ENCODE measurements at places on chromosomes 4 and X.

- no peak for DNase-seq
Measured at GRCh38 chrX:150767045-150767395, 73.8 kb downstream of the MTMR1 start.

DNA sequence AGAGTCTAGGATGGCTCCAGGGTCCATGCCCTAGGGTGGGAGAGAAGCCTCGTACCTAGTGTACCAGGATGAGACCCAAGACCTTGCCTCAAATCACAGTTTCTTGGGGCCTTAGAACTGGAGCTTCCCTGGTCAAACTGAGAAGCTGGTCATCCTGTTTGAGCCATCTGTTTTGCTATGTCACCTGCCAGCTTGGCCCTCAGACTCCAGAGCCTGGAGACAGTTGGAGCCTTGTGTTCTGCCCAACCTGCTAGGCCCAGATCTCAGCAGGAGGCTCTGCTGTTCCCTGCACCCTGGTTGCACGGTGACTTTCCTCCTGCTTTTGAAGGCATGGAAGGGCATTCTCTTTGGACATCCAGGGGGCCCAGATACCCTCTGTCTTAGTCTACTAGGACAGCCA is 206.3 kb upstream of the ATP6AP2 start:
- DNase-seq = no peak

- no peak for DNase-seq
Measured at GRCh38 chr4:68272380-68272779, 26.9 kb upstream of the TMPRSS11B start.

DNA sequence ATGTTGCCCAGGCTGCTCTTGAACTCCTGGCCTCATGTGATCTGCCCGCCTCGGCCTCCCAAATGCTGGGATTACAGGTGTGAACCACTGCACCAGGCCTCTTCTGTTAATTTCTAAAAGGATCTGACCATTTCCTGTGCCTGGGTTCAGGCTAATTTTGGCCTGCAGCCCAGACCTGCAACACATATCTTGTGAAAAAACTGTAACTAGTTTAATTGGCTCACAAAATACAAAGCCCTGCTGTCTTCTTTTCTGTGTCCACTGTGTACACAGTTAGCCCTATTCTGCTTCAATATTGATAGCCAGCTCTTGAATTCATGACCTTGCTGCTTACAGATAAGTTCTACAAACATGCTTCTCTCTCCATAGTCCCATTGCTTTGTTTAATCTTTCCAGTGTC is 753.5 kb downstream of the PDHA2 start:
- no peak for DNase-seq

DNA sequence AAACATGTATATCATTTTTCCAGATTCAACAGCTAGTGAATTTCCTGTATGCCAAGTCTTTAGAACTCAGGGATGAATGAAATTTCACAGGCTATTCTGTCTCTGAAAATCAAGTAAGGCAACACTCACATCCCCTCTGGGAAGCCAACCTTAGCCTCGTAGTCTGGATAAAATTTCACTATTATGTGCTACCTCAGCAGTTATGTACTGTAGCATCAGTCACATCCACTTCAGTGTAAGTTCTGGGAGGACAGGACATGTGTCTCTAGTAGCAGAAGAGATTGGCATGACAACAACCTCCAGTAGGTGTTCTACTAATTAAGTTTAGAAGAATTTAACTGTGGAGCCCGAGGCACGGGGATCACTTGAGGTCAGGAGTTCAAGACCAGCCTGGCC is 42.4 kb upstream of the HS3ST1 start:
- no peak for DNase-seq

GRCh38 chrX:3271183-3271833 is 75.1 kb downstream of the MXRA5 start:
- no peak for DNase-seq

GRCh38 chr4:78532046-78532445 is 19.5 kb upstream of the ANXA3 start:
- no peak for DNase-seq

DNA sequence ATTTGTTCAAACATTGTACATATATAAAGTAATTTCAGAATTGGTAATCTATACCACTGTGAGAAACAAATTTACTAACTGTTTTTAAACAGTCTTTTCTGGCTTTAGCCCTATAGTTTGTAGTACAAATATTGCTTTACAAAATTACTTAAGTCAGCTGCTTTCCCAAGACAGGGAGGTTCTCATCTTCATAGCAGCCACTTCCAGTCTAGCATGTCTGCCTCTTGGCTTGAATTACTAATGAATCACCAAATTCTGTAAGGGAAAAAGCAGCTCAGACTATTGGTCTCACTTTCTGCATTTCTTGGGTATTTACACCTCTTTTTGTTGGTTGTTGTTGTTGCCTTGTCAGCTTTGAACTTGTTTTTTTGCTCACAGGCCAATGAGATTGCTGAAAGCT is 187.2 kb downstream of the NPFFR2 start:
- DNase-seq = no peak

- DNase-seq = no peak
Measured at GRCh38 chr4:172308078-172308477, 494.9 kb downstream of the GALNTL6 start.

DNA sequence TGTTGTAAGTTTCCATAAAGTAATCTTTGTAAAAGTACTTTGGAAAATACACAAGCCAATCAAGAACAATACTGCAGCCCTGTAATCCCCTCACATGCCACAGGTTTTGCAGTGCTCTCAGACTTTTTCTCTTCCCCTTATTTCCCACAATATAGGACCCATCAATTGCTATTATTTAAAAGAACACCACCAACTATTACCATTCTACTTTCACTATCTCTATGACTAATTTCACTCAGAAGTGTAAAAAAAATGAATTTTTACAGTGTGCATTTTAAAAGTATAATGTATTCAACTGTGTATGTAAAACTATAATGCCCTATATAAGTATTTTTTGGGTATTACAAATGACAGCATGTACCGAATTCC is 1.7 kb downstream of the ATP8A1 start:
- no peak for DNase-seq

DNA sequence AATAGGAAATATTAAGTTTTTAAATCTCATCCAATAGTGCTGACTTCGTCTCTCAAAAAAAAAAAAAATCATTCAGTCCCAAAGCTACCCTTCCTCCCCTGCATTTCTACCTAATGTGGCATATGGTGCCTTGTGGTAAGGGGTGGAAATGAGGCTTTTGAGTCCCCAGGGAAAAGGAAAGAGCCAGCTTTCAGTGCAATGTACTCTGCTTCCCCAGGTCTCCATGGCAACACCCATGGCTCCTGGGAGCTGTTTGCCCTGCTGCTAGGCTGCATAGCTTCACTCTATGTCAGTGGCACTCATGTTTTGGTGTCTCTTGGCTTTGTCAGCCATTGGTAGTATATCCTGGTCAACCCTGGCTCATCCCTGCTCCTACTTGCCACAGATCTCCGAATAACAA is 175.9 kb downstream of the SLC39A8 start:
- no peak for DNase-seq

- DNase-seq = no peak
Measured at GRCh38 chr4:13261486-13262257, 222.5 kb downstream of the RAB28 start.

DNA sequence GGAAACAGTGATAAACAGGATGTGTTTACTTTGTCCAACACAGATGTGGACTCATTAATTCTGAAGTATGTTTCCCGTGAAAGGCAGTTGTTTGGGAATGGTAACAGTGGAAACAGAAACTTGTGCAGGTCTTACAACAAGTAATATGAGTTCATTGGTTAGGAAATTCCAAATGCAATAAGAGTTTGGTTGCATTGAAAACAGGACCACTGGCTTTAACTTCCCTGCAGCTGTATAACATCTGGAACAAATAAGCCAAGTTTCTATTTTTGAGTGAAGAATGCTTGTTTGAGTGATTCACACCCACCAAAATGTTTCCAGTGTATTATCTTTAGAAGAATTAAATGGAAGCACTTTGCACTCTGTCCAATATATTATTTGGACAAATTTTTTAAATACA is 82.4 kb upstream of the BMP3 start:
- no peak for DNase-seq

DNA sequence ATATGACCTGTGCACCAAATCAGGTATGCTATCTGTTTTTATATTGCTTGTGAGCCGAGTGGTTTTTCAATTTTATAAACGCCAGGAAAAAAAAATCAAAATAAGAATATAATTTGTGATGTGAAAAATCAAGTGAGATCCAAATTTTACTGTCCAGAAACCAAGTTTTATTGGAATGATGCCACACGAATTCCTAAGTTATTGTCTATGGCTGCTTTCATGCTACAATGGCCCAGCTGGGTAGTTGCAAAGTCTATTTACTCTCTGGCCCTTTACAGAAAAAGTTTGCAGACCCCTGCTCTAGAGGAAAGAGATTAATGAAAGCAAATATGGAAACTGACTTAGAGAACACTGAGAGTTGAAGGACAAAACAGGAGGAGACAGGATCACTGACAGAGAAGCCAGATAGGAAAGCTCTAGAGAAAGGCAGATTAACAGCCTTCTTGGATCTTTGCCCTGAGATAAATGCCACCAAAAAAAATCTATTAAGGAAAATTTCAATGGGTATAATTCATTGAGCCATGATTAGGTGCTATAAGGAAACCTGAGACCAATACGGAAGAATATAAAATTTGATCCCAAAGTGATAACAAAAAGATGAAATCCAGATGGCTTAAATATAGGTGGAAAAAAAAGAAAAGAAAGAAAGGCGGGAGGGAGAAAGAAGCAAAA is 29.8 kb downstream of the PRSS12 start:
- DNase-seq = no peak

DNA sequence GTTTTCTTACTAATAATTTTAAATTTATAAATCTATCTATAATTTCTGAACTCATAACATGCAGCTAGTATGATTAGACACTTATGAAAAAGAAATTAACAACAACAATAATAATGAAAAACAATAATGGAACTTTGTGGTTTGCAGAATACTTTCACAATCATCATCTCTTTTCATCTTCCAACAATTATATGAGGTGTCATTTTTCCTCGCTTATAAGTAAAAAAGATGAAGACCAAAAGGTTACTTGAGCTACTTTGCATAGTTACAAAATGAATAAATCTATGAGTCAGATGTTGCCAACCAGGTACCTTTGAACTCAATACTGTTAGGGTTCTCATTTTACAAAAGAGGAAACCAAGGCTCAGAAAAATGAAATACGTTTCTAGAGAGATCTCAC is 98.5 kb upstream of the ELOVL6 start:
- no peak for DNase-seq

DNA sequence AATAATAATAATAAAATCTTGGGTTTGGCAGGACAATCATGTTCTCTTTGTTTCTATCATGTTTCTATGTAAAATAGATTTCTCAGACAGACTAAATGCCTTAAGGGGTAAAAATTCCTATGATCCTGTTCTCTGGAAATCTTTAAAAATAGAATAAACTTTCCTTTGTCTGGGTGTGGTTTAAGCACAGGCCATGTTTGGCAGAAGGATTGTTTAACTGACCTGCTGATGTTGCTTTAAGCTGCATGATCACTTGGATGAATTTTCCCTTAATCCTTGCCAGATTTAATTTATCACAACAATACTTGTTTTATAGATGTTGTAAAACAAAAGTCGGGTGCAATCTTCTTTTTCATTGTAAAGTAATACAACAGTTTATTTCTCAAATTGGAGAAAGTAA is 341.7 kb upstream of the FAT1 start:
- DNase-seq = no peak

DNA sequence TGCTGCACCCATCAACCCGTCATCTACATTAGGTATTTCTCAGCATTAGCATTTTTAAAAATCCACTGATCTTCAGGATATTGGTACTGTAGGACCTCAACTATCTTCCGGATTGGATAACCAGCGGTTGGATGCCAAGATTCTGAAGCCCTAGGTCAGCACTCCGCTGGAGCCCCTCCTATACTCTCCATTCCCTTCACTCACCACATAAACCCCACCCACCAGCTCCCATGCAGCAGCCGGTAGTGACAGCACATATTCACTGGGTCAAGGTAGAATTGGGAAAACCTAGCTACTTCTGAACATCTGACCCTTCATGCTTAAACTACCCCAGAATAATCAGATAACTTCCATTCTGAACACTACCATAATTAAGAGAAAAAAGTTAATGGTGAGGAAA is 134.9 kb downstream of the CORIN start:
- DNase-seq = no peak

DNA sequence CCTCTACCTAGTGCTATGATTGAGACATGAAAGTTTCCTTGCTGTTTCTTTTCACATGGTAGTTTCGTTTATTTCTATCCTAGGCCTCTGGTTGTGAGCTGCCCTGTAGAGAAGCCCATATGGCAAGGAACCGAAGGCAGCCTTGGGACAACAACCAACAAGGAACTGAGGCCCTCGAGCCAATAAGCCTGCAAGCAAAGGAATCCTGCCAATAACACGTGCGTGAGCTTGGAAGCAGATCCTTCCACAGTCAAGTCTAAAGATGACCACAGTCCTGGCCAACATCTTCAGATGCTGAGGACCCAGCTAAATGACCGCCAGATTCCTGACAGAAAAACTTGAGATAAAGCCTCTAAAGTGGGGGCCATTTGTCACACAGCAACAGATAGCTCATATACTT is 100.4 kb upstream of the FAM9B start:
- no peak for DNase-seq

DNA sequence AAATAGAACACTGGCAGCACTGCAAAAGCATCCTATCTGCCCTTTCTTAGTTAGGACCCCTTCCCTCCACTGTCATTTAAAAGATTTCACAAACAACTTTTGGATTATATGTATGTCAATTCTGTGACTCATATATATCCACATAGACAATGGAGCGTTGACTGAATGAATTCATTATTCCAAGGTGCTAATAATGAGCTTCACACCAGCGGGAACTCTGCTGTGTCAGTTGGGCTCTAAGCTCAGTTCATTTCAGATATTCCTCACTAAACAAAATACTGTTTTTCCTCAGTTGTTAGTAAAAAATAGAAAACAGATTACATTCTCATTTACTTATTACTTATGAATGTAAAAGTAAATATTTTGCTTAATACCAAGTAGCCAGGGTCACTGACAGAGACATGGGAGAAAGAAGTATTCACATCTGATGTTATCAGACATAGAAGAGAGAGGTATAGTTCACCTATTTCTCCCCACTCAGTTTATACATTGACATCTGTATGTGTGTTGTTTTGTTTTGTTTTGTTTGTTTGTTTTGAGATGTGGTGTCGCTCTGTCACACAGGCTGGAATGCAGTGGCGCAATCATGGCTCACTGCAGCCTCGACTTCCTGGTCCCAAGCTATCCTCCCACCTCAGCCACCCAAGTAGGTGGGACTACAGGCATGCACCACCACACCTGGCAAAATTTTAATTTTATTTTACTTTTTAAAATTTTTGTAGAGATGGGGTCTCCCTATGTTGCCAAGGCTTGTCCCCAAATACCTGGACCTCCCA is 10.9 kb downstream of the NFKB1 start:
- DNase-seq = no peak

- DNase-seq = no peak
Measured at GRCh38 chr4:1232661-1233621, 16.0 kb downstream of the CTBP1 start.

DNA sequence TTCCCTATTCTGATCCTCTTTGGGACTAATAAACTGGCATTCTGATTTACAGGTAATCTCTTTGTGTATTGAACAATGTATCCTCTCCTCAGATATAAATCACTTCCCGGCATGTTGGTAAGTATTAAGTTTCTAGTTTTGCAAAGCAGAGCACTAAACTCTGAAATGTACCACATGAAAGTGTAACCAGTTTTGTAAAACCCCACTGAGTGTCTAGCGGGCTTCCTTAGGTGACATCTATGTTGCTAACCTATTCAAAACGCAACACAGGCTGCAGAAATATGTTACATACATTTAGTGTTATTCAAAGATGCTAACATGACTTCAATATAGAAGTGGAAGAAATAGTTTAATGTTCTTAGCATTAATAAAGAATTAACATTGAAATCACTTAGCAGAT is 25.2 kb downstream of the DNAJB14 start:
- DNase-seq = no peak

- DNase-seq = no peak
Measured at GRCh38 chrX:111731351-111731750, 50.4 kb downstream of the ALG13 start.

Measured in GM18507 (cell line).